ENCODE measurements at places on chromosomes 7 and 10.

DNA sequence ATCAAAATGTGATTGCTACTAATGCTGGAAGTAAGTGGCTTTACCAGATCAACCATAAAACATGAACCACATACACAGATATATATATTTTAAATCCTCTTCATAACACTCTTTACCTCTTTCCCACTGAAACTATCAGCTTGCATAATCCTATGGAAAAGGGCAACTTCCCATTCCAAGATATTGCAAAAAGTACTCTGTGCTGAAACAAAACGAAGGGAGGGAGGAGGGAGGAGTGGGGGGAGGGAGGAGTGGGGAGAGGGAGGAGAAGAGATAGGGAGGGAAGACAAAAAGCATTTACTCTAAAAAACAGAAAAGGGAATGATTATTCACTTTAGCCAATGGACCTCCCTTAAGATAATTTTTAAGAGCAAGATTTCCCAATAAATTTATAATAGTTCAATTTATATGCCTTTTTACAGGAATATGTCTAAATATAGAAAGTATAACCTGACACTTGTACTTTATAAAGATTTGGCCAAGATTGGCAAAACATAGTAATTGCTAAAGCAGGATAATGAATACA, 344.8 kb upstream of the NFE2L3 start:
- no peak for DNase-seq

DNA sequence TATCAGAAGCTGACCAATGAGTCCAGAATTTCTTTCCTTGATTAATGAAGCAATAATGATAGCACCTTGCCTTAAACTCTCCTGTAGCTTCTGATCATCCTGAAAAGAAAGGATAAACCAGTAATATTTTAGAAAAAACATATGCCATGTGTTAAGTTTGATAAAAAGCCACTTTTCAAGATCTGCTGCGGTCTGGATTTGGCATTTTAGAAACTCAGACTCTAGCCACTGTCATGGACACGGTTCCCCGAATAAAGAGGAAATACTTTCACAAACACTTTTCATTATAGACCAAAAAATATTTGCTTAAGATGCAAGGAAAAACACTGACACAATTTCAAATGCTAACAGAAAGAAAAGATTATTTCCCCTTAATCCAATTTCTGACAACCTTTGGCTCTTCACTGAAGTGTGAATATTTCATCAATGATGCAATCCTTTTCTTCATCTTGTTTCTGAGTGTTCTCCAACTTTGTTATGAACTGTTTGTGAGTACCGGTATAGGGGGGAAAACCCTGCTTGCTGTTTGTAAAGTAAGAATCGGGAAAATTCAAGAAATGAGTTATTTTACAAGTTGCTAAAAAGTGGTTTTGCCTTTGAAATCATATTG, 329.5 kb downstream of the CRPPA start:
- DNase-seq = no peak

- no peak for DNase-seq
Measured at GRCh38 chr10:74671716-74672115, 154.7 kb upstream of the KAT6B start.

DNA sequence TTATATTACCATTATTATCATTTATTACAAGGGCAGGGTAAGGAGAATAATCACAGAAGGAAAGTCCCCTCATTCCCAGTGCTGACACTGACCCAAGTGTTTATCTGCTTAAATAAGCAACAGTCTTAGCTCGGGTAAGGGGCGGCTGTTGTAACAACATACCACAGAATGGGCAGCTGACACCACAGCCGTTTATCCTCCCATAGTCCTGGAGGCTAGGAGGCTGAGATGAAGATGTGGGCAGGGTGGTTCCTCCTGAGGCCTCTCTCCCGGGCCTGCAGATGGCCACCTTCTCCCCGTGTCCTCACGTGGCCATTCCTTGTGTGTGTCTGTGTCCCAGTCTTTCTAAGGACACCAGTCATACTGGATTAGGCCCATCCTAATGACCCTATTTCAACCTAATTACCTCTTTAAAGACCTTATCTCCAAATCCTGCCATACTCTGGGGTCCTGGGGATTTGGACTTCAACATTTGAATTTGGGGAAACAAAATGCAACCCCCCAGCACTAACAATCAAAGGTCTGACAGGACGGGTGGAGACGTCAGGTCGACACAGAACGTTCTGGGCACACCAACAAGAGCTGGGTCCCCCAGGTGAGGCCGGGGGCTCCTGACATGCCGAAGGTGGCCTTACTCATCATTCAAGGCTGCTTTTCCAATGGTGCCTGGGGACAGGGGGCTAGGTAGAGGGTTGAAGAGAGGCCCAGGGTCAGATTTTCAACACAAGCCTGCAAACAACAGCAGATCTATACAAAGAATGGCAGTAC, 93.5 kb downstream of the TNS3 start:
- no peak for DNase-seq

GRCh38 chr10:102644066-102644645, at the start of gene TRIM8:
Gene TRIM8 (plus strand): TSS chr10:102644479. CDS start chr10:102644618, 139 bp downstream.
- peak; percentile 74 for DNase-seq

DNA sequence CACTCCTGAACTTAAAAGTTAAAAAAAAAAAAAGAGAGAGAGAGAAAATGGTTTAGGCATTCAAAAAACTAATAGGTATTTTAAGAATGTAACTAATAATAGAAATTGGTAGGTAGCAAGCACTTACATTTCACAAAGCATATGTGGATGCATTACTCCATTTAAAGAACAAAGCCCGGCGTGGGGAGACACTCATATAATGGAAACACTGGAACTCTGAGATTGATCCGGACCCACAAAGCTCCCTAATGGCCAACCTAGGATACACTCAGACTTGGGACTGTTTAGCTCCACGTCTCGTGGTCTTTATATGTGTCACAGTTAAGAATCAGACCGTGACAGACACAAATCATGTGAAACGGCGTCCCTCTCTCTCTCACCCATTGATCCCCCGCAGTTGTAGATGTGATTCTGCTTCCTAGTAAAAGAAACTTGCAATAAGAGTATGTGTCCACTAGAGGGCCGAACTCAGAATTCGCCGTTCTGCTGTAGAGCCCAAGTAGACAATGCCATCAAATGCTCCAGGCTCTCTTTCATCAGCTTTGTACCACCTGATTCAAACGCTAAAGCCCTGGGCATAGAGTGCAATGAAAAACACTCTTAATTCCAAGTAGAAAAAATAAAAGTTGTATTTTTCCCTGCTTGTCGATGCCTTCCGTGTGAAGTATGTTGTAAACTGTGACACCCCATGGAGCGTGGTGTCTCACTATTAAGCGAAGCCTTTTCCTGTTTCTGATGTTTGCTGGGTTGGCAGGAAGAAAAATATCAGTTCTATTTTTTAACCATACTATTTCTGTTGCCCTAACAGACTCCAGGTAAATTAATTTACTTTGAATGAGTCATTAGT, 429.0 kb upstream of the MTPN start:
- DNase-seq = peak; percentile 86

DNA sequence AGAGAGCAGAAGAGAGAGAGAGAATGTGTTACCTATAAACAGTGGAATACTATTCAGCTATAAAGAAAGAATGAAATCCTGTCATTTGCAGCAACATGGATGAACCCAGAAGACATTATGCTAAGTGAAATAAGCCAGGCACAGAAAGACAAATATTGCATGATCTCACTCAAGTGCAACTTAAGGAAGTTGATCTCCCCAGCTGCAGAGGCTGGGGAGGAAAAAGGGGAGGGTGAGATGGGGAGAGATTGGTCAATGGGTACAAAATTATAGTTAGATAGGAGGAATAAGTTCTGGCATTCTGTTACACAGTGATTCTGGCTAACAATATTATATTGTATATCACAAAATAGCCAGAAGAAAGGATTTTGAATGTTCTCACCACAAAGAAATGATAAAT, 11.2 kb upstream of the JAZF1 start:
- no peak for DNase-seq

DNA sequence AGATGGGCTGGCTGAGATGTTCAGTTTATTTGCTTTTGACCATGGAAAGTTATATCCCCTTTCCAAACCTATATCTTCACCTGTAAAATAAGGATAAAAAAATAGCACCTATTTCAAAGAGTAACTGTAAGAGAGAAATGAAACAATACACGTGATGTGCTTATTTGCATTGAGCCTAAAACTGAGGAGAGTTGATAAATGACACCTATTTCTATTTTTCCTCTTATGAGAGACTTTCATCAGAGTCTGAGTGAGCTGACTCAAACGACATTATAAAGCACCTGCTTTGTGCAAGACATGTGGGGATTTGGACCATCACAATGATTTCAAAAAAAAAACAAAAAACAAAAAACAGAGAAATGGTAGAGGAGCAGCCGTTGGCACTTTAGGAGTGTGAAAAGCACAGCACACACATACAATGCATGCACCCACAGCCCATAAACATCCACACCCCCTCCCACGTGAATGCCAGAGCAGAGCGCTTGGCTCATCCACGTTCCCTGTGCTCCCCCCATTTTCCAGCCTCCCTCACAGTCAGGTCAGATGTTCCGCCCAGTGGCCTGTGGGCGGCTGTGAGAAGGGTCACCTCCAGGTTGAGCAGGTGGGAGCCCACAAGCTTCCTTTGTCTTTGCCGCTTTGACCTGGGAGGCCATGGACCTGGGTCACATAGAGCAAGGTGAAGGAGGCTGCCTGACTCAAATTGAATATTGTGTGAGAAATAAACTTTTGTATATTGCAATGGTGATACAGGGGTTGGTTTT, 253.2 kb upstream of the ZNF32 start:
- no peak for DNase-seq

DNA sequence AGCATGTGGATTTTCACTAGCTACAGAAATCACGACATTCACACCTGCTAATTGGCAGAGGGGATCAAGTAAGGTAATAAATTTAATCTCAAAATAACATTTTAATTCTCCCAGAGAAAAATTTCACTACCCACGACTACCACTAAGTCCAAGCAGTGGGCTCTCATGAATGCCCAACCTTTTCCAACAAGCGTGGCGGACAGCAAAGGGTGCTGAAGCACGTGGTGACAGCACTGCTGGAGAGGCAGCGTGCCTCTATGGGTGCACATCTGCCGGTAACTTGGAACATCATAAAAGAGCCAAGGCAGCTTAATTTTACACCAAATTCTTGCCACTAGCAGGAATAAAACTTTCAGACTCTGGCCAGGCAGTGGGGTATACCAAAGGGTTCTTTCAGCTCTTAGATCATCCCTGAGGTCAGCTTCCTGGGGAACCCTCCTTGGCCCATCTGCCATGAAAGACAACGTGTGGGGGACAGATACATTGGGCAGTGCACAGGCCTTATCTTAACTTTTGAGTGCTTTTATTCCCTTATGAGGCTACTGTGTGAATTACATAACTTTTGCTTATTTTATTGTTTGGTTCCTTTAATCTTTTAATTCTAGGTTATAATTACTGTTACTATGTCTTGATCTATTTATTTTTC, 206.7 kb upstream of the KCTD7 start:
- DNase-seq = no peak

DNA sequence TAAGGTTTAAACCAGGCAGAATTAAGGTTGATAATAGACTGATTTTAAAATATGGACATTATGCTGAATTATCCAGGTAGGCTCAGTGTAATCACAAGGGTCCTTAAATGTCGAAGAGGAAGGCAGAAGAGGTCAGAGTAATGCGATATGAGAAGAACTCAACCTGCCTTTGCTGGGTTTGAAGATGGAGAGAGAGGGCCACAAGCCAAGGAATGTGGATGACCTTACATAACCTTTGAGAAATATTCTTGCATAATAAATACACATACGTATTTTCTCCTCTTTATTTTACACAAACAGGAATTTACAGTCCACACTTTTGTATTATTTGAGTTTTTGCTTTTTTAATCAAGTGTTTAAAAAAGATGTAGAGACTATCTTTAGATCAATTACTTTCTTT, 88.5 kb downstream of the ST7 start:
- DNase-seq = no peak

DNA sequence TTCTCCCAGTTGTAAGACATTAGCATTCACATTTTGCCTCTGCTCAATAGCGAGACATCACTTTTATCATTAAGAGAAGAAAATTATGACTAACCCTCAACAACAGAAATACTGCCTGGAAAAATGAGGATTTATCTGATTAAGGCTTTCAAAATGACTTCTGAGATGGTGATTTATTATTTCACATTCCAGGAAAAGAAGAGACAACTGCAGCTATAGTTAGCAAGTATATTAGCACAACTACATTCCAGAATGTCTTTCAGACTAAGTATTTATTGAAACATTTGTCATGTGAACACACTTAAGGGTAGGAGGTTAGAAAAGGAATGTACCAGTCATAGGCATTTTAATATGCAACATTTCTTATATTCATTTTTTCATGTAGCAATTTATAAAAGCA, 162.0 kb downstream of the IQUB start:
- no peak for DNase-seq

GRCh38 chr10:119189811-119190282, 11.2 kb upstream of the PRDX3 start:
- no peak for DNase-seq

- DNase-seq = no peak
Measured at GRCh38 chr7:41252551-41252950, 450.3 kb downstream of the INHBA start.

DNA sequence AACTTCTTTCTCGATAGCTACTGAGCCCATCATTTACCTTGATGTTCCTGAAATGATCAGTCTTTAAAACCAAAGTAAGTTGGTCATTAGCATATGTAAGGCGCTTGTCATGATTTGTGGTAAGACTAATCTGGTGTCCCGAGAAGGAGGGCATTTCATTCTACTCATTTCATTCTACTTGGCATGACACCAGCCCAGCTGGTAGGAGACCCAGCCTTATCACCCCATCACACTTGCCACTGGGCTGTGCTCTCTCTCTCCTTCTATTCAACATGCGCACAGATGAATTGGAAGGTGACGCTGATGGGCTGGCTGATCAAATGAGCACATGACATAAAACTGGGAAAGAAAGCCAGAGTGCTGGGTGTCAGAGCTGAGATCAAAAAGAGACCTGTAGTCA, 65.7 kb downstream of the CRTAC1 start:
- no peak for DNase-seq

- DNase-seq = no peak
Measured at GRCh38 chr7:80449836-80450235, 62.0 kb downstream of the GNAT3 start.

GRCh38 chr7:158975526-158976467, 119.4 kb downstream of the DYNC2I1 start:
- DNase-seq = no peak

GRCh38 chr7:27965650-27966049, 214.9 kb downstream of the JAZF1 start:
- no peak for DNase-seq

DNA sequence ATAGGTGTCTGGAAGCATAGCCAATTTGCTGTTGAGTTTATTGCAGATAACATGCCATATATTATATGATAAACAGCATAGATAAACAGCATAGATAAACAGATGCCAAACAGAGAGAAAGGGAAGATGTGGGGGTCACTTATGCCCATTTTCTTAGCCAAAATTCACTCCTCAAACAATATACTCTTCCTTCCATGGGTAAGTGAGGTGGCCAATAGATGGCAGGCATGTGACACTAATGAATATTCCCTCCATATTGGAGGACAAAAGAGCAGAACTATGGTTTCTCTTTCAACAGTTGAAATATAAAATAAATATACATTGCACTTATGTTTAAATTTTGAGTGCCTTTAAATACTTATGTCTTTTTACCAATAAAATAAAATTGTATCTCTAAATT, 1212.8 kb downstream of the REEP3 start:
- peak; percentile 67 for DNase-seq

- DNase-seq = no peak
Measured at GRCh38 chr7:72196176-72196575, 216.0 kb downstream of the CALN1 start.

- DNase-seq = no peak
Measured at GRCh38 chr7:70321016-70321590, 722.8 kb downstream of the AUTS2 start.

All from eye (tissue), 1 donor.